Activated gamma-delta T cell (primary cell): ENCODE measurements at places on chromosomes 7 and 10.

DNA sequence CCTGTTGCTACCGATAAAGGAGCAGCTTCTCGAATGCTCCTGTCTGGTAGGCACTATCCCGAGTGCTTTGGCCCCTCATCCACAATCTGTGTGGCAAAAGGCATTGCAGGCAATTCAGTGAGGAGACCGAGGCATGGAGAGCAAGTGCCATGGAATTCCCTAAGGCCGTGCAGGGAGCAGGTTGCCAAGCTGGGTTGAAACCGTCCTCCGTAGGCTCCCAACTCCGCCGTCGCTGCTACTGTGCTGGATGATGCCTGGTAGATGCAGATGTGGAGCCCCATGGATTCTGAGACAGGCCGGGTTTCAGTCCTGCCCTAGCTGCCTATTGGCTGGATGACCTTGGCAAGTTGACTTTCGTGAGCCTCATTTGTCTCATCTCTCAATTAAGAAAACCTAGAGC is 85.3 kb downstream of the EGFR start:
- DNase-seq, result no peak

DNA sequence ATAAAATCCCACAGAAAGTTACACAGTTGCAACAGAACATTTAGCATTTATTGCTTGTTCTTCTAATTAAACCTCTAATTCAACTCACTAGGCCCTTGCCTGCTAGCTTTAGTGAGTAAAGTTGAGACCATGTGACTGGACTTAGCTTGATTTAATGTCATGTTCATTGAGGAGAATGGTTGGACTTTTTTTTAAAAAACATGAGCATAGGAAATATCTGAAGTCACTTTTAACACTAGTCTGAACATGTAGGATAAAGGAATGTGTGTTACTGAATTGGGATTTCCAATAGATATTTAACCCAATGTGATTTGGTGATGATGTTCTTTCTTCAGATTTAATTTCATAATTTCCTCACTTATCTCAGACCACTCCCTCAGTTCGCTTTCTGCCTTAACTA is 24.6 kb upstream of the GLCCI1 start:
- no peak for DNase-seq

- no peak for DNase-seq
Observed at GRCh38 chr10:103492655-103493261, 747 bp upstream of the NEURL1 start.

GRCh38 chr7:104629408-104629807 is 301.0 kb downstream of the LHFPL3 start:
- DNase-seq, result no peak

- peak; percentile 44 for DNase-seq
Observed at GRCh38 chr10:110460111-110460809, 37.4 kb upstream of the DUSP5 start.

GRCh38 chr7:120272261-120272660 is 714 bp upstream of the KCND2 start:
- DNase-seq, result no peak

DNA sequence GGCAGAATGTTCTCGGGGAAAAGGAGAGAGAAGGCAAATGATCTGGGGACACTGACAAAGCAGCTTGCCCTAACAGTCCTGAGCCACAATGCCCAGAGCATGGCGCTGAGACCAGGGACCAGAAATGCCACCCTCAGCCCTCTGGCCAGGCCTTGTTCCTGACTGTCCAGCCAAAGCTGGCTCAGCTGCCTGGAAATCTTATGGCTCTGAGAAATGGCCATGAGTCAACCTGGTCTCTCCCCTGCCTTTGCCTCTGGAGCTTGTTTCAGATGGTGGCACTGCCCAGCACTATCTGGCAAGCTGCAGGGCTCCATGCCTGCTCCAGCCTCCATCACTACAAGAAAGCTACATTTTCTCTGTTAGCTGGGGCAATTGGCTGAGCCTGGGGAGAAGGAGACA is 90.5 kb upstream of the PLXNA4 start:
- no peak for DNase-seq

GRCh38 chr7:108020585-108020984 is 17.6 kb upstream of the LAMB1 start:
- DNase-seq, result no peak

- no peak for DNase-seq
Observed at GRCh38 chr10:8041992-8042720, 12.3 kb upstream of the GATA3 start.

DNA sequence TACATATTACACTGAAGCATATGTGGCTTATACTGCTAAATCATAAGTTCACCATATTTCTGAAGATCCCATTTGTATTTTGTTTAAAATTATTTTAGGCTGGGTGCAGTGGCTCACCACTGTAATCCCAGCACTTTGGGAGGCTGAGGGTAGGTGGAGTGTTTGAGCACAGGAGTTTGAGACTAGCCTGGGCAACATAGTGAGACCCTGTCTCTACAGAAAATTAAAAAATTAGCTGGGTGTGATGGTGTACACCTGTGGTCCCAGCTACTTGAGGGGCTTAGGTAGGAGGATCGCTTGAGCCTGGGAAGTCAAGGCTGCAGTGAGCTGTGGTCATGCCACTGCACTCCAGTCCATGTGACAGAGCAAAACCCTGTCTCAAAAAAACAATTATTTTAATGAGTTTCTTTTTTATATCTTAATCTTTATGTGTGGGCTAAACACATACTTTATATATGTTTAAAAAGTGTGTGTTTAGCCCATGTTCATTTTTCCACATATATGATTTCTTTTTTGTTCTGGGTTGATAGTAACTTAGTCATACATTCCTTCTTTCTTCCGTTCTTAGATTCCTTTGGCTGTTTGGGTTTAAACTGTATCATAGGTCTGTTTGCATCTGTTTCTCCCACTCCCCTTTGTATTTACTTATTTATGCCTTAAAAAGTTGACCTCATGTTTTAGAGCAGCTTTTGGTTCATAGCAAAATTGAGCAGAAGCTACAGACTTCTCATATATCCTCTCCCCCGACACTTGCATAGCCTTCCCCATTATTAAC is 33.5 kb downstream of the RSBN1L start:
- no peak for DNase-seq

DNA sequence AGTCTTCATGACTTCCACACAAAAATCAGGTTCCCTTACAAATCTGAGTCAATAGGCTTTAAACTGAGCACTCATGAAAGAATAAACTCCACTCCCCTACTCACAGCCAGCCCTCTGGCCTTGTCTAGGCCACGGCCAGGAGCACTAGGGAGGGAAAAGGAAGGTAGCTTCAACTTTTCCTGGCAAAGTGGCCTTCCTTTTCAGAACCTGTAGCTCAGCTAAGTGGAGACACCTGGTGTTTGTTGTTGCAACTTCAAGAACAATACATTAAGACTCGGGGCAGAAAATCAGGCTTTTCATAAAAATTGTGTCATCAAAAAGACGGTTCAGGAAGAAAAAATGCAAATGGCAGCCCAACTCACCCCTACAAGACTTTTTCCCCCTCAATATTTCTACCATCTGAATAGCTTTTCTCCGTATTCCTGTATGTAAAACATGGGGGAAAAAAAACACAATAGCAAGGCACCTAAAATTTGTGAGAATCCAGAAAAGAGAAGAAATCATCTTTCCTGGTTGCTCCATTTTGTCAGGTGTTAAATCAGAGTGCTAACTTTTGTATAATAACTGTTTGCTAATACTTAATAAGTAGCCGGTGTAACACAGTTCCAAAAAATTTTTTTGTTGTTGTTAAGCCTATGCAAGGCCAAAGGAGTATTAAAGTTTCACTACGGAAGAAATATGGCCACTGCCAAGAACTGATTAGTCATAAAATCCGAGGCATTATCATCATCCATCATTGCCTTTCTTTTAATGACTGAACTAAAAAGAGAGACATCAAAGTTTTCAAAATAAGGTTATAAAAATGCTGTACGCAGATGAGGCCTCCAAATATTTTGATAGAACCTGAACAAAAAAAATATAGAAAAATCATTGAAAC is 66.2 kb upstream of the ARID5B start:
- no peak for DNase-seq

DNA sequence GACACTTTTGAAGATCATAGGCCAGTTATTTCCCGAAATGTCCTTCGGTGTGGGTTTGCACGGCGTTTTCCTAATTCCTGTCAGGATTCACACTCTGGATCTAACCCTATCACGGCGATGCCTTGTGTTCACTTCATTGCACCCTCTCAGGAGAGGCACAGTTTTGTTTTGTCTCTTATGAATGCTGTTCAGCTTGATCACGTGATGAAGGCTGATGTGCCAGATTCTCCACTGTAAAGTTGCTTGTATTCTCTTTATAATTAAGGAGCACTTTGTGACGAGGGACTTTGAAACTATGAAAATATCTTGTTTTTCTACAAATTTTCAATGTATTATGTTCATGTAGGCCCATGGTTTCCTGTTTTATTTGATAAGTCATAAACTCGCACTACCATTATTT is 568.1 kb downstream of the ACTR3B start:
- no peak for DNase-seq

GRCh38 chr10:42933448-42934340 is 143.2 kb upstream of the RET start:
- no peak for DNase-seq

GRCh38 chr10:70918851-70919530 is 30.6 kb upstream of the PCBD1 start:
- no peak for DNase-seq

GRCh38 chr10:111171183-111171582 is 94.4 kb downstream of the ADRA2A start:
- DNase-seq, result no peak

DNA sequence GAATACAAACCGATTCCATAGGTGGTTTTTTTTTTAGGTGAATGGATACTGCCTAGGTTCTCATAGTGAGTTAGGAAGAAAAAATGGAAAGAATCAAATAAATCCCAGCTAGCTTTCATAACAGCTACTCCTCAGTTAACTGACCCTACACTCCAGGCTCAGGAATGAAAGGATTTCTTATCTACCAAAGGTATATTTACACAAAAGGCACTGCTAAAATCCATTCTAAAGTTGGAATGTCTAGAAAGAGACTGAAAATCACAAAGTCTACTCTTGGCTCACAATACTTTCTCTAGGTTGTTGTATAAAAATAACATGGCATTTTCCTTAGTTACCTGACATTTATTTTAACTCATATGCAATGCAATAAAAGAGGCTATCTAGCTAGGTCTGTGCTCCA is 375.2 kb downstream of the MAGI2 start:
- no peak for DNase-seq

DNA sequence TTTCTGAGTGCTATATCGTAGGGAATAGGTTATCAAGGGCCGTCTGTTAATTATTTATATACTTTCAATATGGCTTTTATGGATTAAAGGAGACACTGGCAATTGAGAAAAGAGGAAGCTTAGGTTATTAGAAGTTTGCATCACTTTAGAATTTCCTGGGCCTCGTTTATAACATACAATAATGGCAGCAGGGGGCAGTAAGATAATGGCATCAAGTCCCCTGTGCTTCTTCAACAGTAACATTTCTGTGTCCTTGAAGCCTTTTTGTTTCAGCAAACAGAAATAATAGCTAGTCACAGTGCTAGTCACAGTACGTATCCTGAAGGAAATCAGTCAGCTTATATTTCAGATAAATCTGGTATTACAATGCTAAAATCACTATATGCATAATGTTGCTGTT is 41.9 kb downstream of the SPAM1 start:
- DNase-seq, result no peak
